HS-27A (cell line): ENCODE measurements at places on chromosomes 11 and 22.
A peak's percentile ranks its signal among the peaks of the same experiment; 100 is the strongest.

DNA sequence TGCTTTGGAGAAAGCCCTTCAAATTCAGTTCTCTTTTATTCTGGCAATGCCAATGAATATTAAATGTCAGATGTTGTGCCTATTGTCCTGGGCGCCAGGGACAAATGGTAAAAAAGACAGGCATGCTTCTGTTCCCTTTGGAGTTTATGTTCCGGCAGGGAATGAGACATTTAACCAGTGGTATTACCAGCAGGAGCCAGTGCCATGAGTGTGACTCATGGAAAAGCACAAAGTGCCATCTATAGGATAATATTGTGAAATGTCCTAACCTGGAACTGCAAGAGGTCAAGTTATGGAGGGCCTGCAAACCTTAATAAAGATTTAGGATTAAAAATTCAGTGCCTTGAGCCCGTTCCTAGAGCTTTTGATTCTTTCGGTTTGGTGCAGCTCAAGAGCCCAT, 39.5 kb downstream of the REXO2 start:
- DNase-seq, result no peak

DNA sequence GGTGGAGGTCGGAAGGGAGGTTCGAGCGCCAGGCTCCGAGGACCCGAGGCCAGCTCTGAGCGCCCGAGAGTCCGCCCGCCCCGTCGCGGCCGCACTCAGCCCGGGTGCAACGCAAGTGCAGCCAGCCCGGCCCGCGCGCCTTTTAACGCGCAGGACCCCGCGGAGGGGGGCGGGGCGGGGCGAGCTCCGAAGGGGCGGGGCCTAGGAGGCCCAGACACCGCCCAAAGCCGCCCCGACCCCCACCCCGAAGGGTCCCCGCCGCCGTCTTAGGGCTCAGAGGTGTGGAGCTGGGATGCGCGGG, at the start of gene PHOX2A:
PHOX2A (minus strand) TSS at position 117 of the 301 bp plus-strand sequence. CDS start 172 bp downstream, outside the sequence.
- no peak for DNase-seq

GRCh38 chr22:35802885-35803284, 85.2 kb downstream of the APOL5 start:
- no peak for DNase-seq

- DNase-seq, result no peak
Measured at GRCh38 chr22:46272762-46273431, 5.1 kb downstream of the TTC38 start.

GRCh38 chr11:35359321-35360054, 59.9 kb downstream of the SLC1A2 start:
- no peak for DNase-seq

- DNase-seq, result no peak
Measured at GRCh38 chr11:118878163-118878563, 5.5 kb upstream of the CXCR5 start.

DNA sequence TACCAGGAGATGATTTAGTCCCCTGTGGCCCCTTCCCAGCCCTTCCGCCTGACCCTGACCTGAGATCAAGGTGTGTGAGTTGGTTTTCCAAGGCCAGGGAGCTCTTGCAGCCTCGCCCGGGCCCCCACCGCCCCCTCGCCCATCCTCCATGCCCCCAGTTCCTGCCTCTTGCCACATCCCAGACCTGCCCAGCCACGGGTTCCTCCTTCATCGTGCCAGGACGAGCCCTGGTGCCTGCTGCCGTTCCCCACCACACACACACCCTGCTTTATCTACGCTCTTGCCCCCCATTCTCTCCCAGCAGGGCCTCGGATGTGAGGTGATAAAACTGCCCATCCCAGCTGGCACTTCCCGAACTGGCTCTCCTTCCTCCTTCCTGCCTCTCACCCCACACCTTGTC, 1.4 kb upstream of the LIF start:
- DNase-seq, result no peak

DNA sequence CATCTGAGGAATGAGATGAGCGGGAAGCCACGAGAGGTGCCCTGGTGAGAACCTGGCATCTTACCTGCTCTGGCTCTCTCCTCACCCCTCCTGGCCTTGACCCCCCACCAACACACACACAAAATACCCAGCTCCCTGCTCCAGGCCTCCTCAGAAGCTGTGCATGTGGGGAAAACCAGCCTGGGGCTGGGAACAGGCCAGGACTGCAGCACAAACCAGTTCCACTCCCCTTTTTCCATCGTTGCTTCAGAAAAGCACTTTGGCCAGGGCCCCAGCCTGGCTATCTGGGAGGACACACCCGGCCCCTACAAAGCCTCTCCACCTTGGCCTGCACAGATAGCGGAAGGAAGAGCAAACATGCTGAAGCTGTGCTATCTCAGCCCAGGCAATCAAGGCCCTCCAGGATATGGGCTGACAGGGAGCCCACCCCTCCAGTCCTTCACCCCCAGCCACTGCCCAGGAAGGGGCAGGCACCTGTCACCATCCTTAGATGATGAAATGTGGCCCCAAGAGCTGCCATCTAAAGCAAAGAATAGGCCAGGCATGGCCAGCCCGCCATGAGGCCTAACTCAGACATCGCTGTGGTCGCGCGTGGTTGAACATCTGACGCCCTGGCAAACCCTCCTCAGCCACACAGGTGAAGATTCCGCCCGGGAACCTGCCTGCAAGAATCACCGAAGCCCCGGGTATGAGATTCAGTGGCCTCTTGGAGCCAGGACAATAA, 35.4 kb downstream of the PISD start:
- DNase-seq, result no peak

DNA sequence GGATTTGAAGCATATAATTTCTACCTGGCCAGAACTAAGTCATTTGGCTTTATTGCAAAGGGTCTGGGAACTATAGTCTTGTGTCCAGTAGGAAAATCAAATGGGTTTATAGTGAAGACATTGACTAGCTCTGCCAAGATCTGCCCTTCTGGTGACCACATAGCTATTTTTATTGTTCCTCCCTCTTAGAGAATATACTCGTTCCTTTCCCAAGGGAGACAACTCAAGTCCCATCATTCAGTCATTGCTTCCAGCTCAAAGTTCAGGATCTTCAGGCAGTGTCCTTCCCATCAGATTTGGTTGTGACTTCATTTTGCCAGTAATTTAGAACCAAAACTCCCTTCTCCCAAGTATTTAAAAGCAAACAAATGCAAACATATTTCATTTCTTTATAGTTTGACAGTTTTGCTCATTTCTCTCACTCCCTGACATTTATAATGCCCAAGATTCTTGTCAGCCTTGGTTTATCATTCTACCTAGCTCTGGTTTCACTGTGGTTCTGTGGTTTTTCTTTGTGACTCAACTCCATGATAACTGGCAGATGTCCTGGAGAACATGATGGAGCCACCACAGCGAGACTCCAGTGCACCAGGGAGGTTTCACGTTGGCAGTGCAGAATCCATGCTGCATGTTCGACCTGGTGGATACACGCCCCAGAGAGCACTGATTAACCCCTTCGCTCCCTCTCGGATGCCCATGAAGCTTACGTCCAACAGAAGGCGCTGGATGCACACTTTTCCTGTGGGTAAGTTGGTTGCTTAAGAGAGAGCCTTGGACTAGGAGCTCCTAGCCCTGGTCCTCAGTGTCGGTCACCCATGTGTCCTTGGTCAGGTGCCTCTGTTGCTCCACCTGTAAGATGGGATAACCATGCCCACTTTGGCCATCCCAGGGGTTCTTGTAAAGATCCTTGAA, 64.9 kb downstream of the DEPDC5 start:
- DNase-seq, result peak; percentile 3

DNA sequence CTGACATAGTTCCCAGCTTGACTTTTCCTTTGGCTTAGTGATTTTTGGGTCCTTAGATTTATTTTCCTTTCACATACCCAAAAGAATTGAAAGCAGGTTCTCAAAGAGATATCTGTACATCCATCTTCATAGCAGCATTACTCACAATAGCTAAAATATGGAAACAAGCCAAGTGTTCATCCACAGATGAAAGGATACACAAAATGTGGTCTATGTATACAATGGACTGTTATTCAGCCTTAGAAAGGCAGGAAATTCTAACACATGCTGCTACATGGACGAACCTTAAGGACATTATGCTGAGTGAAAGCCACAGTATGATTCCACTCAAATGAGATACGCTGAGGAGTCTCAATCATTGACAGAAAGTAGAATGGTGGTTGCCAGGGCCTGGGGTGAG, 171.8 kb downstream of the IGLL1 start:
- DNase-seq, result no peak

DNA sequence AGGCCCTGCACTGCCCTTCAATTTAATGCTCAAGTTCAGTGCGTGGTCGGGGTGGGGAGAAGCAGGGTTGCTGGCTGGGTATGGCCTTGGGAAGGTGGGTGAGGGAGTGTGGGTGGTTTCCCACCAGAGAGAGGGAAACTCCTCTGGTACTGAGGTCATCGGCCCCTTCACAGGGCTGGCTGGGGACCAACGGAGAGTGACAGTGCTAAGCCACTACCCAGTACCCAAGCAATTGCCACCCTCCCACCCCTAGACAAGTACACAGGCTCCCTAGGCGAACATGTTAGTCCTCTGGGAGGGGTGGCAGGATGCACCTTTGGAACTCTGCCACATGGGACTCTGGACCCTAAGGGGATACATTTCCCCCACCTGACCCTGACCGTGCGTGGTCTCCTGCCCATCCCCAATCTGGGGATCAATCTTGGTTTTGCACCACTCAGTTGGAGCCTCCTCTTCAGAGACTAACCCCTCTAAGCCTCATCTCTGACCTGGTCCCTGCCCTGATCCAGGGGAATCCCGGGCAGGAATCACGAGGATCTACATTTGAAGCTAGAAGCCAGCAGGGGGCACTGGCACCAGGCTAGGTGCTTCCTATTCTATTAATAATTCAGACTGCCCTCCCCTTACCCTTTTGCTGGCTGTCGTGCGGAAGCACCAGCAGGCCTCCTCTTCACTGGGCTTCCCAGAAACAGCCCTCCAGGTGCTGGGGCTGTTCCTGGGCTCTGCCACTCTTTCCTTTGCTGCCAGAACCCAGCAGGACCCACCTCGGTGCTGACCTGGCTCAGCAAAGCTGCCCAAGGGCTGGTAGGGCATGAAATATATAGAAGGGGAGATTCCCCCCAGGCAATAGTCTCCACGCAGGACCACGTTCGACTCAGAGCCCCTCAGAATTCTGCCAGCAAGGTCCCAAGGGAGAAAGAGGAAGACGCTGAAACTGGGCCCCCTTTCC, 377.7 kb downstream of the TENM4 start:
- no peak for DNase-seq

GRCh38 chr11:103091064-103091800, 728 bp downstream of the DCUN1D5 start:
- no peak for DNase-seq
